ENCODE measurements at places on chromosomes 1 and 21.

- no peak for DNase-seq
- no peaks in the 10 kb centered on the region for H3K36me3 ChIP-seq
- peaks cover 37% of the 10 kb centered on the region for H3K4me1 ChIP-seq
- no peak overlapping the region for H3K4me3 ChIP-seq
- H3K27ac ChIP-seq: no peak overlapping the region
Measured at GRCh38 chr1:2130871-2131289, 63.7 kb downstream of the FAAP20 start.

DNA sequence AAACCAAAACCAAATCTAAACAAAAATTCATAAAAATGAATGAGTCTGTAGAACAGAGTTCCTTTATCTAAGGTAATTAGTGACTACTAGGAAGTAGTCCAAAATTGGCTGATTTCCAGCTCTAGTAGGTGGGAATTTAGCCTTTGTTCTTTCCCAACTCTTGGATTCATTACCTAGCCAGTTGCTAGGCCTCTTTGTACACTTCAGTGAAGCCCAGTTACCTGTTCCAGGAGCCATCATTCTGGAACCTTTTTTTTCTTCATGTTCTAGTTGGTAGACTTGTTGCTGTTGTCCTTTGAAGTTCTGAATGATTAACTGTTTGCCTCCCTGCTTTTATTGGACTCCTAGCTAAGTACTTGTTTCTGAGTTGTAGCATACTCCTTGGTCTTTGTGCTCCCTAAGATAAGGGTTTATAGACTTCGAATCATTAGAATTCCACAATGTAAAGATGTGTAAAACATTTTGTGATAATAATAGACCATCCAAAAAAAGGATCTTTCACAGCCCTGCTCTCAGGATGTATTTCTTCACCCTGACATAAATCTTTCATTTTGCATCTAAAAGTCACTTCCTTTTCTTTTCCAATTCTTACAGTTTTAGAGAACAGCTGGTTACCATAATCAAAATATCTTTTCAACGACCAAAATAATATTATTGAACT lies 9.8 kb downstream of the PLA2G4A start:
- H3K27ac ChIP-seq: no peak overlapping the region
- no peaks in the 10 kb centered on the region for H3K36me3 ChIP-seq
- H3K4me3 ChIP-seq: no peak overlapping the region
- no peaks in the 10 kb centered on the region for H3K27me3 ChIP-seq

- peaks cover 6% of the 10 kb centered on the region for H3K4me1 ChIP-seq
- DNase-seq: peak; percentile 84
- no peaks in the 10 kb centered on the region for H3K27me3 ChIP-seq
- H3K4me3 ChIP-seq: no peak overlapping the region
Measured at GRCh38 chr1:151534662-151535278, 5.3 kb upstream of the TUFT1 start.

GRCh38 chr1:54016343-54017282 lies 1.4 kb downstream of the LDLRAD1 start:
- no peaks in the 10 kb centered on the region for H3K27me3 ChIP-seq
- H3K4me1 ChIP-seq: no peaks in the 10 kb centered on the region
- H3K27ac ChIP-seq: no peak overlapping the region
- DNase-seq: no peak

DNA sequence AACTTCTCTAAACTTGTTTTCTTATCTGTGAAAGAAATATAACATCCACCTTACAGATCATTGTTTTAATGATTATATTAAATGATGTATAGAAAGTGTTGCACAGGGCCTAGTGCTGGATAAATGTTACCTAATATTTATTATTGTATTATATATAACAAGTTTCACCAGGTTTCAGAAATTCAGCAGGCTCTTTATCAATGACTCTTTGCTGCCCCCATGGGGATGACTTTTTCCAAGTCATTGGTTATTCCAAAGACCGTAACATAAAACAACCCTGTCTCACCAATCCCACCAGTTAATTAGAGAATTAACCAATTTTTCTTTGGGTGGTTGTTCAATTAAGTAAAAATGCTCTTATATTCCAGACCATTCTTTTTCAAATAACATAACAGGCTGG lies 7.3 kb upstream of the DEDD start:
- H3K36me3 ChIP-seq: no peaks in the 10 kb centered on the region
- no peak for DNase-seq
- H3K4me3 ChIP-seq: no peak overlapping the region
- no peak overlapping the region for H3K27ac ChIP-seq
- H3K27me3 ChIP-seq: no peaks in the 10 kb centered on the region
- H3K4me1 ChIP-seq: no peaks in the 10 kb centered on the region

DNA sequence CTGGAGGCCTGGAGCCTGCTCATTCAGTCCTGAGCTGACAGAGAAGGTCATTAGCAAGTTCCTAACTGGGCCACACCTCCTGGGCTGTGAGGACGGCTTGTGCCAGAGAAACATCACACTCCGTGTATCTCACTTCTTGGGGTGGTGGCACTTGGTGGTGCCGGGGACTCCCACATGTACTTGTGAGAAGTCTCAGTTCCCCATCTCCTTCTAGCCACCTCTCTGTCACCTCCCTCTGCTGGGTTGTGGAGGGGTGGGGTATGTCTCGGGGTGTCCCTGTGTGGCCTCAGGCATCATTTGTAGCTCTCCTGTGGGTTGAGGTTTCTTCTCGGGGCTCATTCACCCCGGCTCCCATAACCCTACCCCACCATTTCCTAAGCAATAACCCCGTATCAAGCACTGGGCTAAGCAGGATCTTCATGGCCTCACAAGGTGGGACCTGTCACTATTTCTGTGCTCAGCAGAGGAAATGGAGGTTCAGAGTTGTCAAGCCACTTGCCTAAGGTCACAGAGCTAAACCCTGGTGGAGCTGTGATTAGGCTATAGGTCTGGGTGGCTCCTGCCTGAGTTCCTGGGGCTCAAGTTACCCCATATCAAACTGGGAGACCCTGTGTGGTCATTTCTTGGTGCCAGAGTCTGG lies 62.5 kb downstream of the UBIAD1 start:
- H3K4me1 ChIP-seq: peaks cover 44% of the 10 kb centered on the region
- H3K4me3 ChIP-seq: no peak overlapping the region
- no peaks in the 10 kb centered on the region for H3K27me3 ChIP-seq
- no peaks in the 10 kb centered on the region for H3K36me3 ChIP-seq

GRCh38 chr21:37176716-37177115 lies 90.4 kb downstream of the VPS26C start:
- DNase-seq: no peak
- no peaks in the 10 kb centered on the region for H3K27me3 ChIP-seq
- H3K36me3 ChIP-seq: peaks cover 49% of the 10 kb centered on the region
- H3K4me3 ChIP-seq: no peak overlapping the region
- H3K4me1 ChIP-seq: no peaks in the 10 kb centered on the region
- no peak overlapping the region for H3K27ac ChIP-seq

DNA sequence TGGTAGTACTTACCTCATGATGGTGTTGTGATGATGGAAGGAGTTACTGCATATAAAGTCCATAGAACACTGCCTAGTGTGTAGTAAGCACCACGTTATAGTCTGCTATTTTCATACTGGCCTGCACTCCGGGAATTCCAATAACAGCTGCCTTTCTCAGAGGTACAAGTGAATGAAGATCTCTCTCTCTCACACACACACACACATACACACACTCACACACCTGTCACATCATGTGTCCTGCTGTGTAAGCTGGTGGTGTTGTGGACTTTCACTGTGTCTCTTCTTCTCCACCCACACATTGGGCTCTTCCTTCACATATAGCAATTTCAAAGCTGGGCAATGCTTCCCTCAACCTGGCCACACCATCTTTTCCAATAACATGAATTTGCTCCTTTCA lies 33.4 kb upstream of the ST6GALNAC5 start:
- H3K27me3 ChIP-seq: no peaks in the 10 kb centered on the region

DNA sequence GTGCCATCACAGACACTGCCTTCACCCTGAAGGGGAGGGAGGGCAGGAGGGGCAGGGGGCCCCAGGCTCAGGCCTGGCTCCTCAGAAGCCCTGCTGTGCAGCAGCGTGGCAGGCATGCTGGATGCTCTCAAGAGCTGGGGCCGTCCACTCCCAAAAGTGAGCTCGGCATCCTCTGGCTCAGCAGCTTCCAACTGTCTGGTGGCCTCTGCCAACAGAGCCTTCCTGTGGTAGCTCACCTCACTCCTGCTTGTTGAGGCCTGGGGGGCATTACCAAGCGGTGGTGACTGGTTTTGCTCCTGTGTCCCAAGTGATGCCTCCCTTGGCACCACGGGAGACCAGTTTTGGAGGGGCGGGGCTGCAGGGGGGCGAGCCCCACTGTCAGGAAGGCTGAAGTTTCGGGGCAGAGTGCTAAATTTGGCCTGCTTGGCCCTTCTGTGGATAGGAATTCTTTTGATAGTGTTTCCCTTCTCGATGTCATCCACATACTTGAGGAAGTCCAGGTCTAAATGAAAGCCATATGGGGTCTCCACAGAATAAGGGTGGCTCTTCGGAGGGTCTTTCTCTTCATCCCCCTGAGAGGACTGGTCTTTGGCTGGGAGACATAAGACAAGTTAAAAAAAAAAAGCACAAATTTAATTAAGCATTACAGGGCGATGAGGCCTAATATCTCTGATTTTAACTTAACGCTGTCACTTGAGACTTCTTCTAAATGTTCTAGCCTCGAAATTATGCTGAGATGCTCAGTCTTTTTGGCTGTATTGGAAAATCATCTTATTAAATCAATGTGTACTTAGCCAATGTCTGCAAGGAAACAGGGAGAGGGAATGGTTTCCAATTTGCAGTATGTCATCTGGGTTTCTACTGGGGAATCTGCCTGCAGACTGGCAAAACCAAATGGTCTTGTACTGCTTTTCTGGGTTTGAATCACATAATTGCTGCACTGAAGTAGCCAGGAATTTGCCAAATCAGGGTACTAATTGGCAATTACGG lies 44.4 kb downstream of the KANK4 start:
- no peak overlapping the region for H3K27ac ChIP-seq
- peaks cover 12% of the 10 kb centered on the region for H3K4me1 ChIP-seq
- H3K4me3 ChIP-seq: no peak overlapping the region
- H3K27me3 ChIP-seq: no peaks in the 10 kb centered on the region
- no peaks in the 10 kb centered on the region for H3K36me3 ChIP-seq

- no peak for DNase-seq
- no peaks in the 10 kb centered on the region for H3K36me3 ChIP-seq
- H3K4me3 ChIP-seq: no peak overlapping the region
- H3K27ac ChIP-seq: no peak overlapping the region
Measured at GRCh38 chr1:240109130-240109529, 17.4 kb downstream of the FMN2 start.

DNA sequence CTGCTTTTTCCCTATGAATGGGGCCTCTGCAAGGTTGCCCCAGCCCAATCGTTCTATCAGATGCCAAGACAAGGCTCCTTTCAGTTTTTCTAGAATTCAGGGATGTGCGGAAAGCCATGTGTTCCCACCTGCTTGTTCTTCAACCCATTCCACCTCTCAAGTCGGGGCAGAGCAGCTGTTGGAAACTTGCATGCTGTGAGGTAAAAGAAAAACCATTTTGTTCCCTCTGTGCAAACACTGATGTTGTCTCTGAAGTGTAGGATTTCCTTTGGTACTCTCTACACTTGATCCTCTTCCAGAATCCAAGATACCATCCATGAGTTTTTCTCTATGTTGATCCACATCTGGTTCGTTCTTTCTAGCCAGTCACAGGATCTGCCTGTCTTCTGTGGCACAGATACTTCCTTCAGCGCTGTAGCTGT lies 7.3 kb downstream of the IER5 start:
- H3K4me3 ChIP-seq: no peak overlapping the region
- H3K4me1 ChIP-seq: peaks cover 3% of the 10 kb centered on the region
- no peaks in the 10 kb centered on the region for H3K27me3 ChIP-seq
- no peak for DNase-seq
- H3K27ac ChIP-seq: no peak overlapping the region

GRCh38 chr1:74674278-74675048 lies 871 bp upstream of the ERICH3 start:
- no peak overlapping the region for H3K27ac ChIP-seq
- DNase-seq: no peak
- no peaks in the 10 kb centered on the region for H3K4me1 ChIP-seq
- H3K27me3 ChIP-seq: no peaks in the 10 kb centered on the region

GRCh38 chr1:94259635-94260289 lies 22.4 kb upstream of the ARHGAP29 start:
- H3K27ac ChIP-seq: no peak overlapping the region
- no peaks in the 10 kb centered on the region for H3K36me3 ChIP-seq
- H3K4me3 ChIP-seq: no peak overlapping the region
- no peaks in the 10 kb centered on the region for H3K4me1 ChIP-seq
- DNase-seq: no peak
- peaks cover 6% of the 10 kb centered on the region for H3K27me3 ChIP-seq

DNA sequence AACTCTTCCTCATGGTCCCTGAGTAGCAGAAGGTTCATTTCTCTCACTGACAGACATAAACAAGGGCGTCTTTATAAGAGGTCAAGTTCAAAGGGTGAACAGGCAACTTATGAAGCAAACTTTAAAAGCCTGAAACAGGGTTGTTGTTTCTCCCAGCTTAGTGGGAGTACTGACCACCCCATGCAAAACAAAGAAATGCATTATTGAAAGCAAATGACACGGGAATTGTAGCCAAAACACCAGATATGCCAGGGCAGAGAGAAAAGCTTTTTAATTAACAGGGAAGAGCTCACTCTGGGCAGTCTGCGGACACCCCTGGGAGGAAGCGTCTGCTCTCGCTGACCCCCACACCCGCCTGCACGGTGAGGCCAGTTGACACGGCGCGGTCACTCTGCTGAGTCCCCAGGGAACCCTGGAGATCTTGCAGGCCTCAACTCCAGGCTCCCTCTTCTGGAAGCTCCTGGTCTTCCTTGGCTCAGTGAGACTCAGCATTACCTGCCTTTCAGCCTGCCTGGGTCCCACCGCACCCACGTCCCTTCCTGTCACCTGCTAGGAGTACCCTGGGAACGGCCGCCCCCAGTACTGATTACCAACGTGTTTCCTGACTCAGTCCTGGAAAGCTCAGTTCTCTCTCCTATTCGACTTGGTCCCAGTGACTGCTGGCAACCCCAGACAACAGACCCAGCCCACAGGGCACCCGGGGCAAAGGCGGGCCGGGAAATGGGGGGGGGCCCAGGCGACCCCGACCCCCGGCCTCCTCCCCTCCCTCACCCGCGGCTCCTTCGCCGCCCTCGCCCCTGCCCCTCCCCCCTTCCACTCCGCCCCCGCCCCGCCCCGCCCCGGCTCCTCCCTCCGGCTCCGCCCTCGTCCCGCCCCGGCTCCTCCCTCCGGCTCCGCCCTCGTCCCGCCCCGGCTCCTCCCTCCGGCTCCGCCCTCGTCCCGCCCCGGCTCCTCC lies 972 bp downstream of the CFAP410 start:
- peak; percentile 39 for DNase-seq
- no peaks in the 10 kb centered on the region for H3K27me3 ChIP-seq
- H3K36me3 ChIP-seq: peaks cover 7% of the 10 kb centered on the region
- peaks cover 31% of the 10 kb centered on the region for H3K4me1 ChIP-seq
- no peak overlapping the region for H3K4me3 ChIP-seq
- H3K27ac ChIP-seq: peak overlapping the region; percentile 56

GRCh38 chr1:193919827-193920226 lies 733.4 kb upstream of the B3GALT2 start:
- no peaks in the 10 kb centered on the region for H3K4me1 ChIP-seq
- no peaks in the 10 kb centered on the region for H3K27me3 ChIP-seq
- no peak for DNase-seq
- H3K36me3 ChIP-seq: no peaks in the 10 kb centered on the region
- H3K27ac ChIP-seq: no peak overlapping the region
- no peak overlapping the region for H3K4me3 ChIP-seq

Measured in natural killer cell (primary cell).